ENCODE measurements at places on chromosomes 7 and 10.

GRCh38 chr7:64946772-64947171 lies 43.7 kb downstream of the ZNF273 start:
- DNase-seq = peak; percentile 23

DNA sequence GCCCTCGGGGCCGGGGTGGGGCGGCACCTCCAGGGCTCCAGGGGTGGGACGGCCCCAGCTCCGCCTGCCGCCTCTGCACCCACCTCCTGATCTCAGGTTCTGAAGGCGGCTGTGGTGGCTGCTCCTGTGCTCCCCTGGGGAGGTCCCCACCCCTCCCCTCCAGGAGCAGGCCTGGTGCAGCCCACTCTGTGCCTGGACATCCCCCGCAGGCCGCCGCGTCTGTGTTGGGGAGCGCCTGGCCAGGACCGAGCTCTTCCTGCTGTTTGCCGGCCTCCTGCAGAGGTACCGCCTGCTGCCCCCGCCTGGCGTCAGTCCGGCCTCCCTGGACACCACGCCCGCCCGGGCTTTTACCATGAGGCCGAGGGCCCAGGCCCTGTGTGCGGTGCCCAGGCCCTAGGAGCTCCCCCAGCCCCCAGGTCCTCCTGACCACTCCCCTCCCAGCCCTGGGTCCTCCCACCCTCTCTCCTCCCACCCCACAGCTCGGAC lies 5.5 kb downstream of the CYP2W1 start:
- DNase-seq = peak; percentile 65

- no peak for DNase-seq
Observed at GRCh38 chr7:77765481-77765880, 32.8 kb downstream of the TMEM60 start.

GRCh38 chr10:25666276-25666675 lies 267.8 kb upstream of the MYO3A start:
- no peak for DNase-seq

- DNase-seq = no peak
Observed at GRCh38 chr7:66741-67140, 125.6 kb upstream of the FAM20C start.

- DNase-seq = no peak
Observed at GRCh38 chr7:90250601-90251303, 5.8 kb downstream of the CFAP69 start.

DNA sequence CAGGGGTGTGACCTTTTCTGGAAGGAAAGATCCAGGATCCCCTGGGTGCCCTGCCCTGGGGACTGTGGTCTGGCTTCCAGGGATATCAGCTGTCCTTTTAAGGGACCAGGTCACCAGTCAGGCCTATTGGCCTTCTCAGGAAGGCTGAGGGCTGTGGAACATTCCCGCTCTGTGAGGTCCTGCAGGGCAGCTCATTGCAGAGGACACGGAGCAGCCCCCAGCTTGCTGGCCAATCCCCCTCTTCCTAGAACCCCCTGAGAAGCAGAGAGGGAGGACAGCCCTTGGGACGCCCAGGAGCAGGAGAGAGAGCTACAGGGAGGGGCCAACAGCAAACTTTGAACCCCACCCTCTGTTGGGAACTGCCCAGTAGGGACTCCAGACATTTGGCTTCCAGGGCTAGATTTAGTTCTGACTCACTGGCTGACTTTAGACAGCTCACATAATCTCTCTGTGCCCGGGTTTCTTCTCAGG lies 67.9 kb upstream of the COL13A1 start:
- DNase-seq = no peak

- DNase-seq = no peak
Observed at GRCh38 chr10:11479300-11479699, 132.2 kb downstream of the USP6NL start.
